ENCODE measurements at places on chromosomes 6 and 20.
A peak's percentile ranks its signal among the peaks of the same experiment; 100 is the strongest.

GRCh38 chr6:78199044-78199443 lies 546.2 kb downstream of the MEI4 start:
- no peak for DNase-seq

GRCh38 chr6:43129434-43130194 lies 41.5 kb upstream of the SRF start:
- DNase-seq, result no peak

DNA sequence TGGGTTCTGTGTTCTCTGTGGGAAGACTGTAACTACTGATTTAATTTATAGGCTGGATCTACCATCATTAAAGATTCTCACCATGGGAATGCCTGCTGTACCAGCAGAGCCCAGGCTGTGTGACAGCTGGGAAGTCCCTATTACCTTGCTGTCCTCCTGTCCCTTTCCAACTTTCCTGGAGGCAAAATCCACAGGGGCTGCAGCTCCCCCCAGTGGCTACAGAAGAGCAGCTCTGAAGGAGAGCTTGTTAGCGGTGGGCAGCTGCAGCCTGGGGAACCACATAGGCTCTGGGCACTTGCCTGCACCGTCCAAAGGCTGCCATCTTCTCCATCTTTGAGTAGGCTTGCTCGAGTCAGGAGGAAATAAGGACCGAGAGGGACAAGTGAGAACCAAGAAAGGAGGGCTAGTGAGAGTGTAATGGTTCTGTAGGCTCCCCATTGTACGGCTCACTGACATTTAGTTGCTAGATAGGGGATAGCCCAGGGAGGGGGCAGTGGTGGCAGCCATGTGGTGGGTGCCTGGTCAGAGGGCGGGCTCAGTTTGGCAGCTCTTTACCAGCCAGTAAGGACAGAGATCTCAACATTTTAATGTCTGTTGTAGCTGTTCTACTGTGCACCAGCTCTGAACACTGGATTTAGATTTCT lies 155.1 kb upstream of the MLIP start:
- peak; percentile 14 for DNase-seq

DNA sequence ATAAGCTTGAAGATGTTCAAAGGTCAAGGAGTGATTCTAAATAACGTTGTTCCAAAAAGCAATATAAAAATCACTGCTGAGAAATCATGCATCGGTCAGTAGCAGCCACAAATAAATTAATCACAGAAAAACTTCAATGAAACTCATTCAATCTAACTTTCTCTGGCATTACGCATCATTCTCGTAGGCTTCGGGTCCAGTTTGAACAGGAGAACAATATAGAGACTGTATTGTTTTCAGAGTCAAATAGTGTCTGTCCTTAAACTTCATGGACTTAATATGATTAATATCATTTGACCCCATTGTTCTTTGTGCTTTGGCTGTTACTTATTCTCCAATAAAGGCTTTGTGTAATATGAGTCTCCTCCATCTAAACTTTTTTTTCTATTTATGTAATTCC lies 200.4 kb downstream of the C6orf118 start:
- no peak for DNase-seq

DNA sequence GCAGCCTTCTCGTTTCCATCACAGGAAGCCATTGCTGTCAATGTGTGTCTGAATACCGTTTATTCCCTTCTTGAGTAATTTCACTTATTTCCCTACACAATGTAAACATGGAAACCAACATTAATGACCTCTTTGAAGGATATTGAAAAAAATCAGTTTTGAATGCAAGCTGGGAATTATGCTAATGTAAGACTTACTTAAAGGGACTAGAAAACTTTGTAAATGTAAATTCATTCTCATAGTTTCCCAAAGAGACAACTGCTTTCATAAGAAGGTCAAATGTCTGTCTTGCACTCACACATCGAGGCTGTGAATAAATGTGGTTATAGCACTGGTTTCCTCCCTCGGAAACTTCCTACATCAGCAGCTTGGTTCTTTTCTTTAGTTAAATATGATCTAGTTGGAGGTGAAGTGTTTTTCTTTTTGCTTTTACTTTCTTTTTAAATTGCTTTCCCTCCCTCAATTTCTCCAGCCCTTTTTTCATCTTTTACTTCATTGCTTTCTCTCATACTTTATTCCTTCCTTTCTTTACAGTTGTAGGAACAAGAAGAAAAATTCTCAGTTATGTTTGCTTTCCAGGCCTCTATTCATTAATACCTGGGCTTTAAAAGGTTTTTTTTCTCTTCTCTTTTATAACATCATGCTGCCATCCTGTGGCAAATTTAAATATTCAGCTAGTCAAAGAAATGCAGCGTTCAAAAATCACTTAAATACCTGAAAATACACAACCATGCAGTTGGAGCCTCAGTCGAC lies 108.3 kb downstream of the TNFAIP3 start:
- no peak for DNase-seq

DNA sequence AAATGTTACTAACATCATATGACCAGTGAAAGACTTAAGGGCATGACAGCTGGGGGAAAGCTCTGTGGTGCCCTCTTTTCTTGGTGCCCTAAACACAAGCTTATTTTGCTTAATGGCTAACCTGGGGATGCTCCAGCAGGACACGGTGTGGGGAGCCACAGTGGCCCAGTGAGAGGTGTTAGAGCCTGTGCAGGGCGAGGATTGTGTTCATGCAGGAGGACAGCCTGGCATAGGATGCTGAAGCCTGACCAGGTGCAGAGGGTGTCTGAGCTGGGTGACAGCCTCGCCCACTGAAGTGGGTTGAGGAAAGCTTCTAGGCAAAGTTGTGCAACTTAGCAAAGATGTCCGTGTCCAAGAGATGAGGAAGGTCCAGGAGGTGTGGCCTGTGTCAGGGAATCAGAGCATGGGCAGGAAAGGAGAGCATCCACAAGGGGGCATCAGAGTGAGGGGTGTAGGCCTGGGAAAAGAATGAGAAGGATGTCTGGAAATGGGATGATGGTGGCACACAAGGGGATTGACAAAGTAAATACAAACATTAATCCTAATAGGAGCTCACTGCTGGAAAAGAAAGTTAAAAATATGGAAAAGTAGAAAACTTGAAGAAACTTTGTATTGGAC lies 33.9 kb downstream of the SLC17A4 start:
- DNase-seq, result no peak

DNA sequence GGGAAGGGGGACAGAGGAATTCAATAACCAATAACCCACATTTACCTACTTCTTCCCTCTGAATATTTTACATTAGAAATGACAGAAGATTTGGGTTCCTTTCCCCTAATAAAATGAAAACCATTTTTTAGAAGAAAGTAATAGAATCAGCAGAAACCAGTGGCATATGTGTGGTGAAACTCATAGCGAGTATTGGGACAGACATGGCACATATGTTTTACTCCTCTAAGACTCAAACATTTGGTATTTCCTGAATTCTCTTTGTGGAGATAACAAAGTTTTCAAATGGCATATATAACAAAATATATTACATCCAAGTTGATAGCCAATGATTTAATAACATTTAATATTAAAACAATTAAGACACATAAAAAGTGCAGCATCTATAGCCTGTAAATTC lies 12.9 kb upstream of the BEND3 start:
- DNase-seq, result no peak

DNA sequence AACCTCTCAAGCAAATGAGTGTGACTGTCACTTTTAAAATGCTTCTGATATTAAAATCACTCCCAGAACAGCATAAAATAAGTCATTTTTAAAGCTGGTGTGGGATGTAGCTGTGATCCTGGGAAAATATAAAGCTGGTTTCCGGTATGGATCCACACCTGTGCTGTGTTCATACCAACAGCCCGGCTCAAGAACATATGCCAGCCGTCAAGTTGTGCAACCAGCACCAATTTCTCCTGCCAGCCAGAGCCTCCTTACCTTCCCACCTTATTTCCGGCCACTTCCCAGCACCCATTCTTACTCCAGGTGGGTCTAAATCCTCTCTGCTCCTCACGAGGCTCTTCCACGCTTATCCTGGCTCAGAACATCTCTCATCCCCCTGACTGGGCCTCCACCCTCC lies 50.9 kb upstream of the RPS6KA2 start:
- no peak for DNase-seq

DNA sequence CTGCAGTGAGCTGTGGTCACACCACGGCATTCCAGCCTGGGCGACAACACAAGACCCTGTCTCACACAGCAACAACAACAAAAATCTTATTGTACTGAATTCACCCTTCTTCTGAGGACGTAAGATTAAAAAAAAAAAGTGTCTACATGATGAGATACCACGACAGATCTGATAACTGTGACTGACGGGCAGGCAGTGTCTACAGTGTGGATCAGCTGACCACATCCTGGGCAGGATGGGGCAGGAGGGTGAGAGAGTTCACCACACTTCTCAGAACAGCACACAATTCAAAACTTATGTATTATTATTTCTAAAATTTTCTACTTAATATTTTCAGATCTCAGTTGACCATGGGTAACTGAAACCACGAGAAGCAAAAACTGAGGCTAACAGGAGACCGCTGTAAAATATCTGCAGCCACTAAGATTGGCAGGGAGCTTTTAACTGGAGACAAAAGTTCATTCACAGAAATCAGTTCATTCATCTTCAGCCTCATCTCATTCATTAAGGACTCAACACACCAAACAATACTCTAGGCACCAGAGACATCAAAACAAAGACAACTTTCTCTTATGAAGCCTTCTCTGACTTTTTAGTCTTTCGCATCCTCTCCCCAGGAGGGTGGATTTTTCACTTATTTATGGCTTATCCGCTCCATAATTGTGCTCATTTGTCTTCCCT lies 15.7 kb upstream of the NHSL1 start:
- no peak for DNase-seq

- DNase-seq, result no peak
These were observed 11.8 kb downstream of the BAG6 start for GRCh38 chr6:31640612-31641011.

GRCh38 chr6:16651871-16652270 lies 109.4 kb downstream of the ATXN1 start:
- DNase-seq, result peak; percentile 78

- no peak for DNase-seq
These were observed 95.5 kb downstream of the SNAP91 start for GRCh38 chr6:83613378-83613777.

DNA sequence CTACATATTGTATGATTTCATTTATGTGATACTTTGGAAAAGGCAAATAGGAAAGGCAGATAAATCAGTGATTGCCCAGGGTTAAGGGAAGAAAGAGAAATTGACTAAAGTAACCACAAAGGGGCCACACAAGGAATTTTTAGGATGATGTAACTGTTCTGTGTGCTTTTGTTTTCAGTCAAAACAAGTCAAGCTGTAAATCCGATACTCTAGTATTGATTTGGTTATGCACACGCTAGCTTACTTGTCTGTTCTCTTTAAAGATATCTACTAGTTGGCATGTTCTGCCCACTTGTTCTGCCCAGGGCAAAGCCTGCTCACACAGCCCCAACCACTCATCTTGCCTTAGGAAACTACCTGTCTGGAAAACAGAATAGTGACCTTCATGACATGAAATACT lies 6.4 kb downstream of the FBXL4 start:
- no peak for DNase-seq

- no peak for DNase-seq
These were observed 228.2 kb upstream of the SUPT3H start for GRCh38 chr6:45605971-45606370.

- DNase-seq, result peak; percentile 90
These were observed 79.4 kb downstream of the GFOD1 start for GRCh38 chr6:13407709-13408695.

DNA sequence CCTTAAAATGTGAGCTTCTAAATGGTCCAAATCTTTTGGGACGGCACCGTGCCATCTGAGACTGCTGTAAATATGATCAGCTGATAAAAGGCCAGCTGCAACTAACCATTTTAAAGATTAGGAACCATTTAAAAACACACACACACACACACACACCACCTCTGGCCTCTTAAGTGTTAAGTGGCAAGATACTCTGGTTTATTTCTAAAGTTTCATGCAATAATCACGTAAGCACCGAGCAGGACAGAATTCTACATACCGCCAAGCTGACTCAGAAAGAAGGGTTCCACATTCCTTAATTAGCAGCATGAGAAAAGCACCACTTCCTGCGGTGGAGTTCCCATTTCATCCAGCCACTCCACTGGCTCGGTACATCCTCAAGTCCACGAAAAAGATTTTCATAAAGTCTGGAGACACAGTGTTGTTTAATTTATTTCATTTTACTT lies 17.8 kb upstream of the ZNF217 start:
- no peak for DNase-seq

GRCh38 chr6:167898673-167899311 lies 72.1 kb downstream of the AFDN start:
- DNase-seq, result no peak

GRCh38 chr6:148382861-148383260 lies 40.2 kb downstream of the SASH1 start:
- DNase-seq, result no peak

DNA sequence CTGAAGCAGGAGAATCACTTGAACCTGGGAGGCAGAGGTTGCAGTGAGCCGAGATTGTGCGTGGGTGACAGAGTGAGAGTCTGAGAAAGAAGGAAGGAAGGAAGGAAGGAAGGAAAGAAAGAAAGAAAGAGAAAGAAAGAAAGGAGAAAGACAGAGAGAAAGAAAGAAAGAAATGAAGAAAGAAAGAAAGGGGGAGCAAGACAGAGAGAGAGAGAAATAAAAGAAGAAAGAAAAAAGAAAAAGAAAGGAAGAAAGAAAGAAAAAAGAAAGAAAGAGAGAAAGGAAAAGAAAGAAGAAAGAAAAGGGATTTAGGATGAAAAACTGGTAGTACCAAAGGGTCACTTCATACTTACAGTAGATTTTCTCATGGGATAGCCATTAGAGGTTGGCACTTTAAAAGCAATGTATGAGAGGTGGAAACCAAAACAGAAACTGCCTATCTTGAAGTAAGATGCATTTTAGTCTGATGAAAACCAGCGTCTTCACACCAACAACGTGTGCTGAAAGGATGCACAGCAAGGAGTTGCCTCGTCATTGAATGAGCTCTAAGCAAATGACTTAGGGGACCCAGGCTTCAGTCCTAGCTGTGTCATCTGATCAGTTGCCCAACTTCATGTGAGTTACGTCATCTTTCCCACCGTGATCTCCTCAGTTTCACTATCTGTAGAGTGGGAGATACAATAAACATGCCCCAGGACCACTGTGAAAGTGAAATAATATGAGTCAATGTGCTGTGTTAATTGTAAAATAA lies 133.9 kb upstream of the NEDD9 start:
- DNase-seq, result no peak

GRCh38 chr6:77466451-77467437 lies 3.5 kb upstream of the HTR1B start:
- DNase-seq, result peak; percentile 68

DNA sequence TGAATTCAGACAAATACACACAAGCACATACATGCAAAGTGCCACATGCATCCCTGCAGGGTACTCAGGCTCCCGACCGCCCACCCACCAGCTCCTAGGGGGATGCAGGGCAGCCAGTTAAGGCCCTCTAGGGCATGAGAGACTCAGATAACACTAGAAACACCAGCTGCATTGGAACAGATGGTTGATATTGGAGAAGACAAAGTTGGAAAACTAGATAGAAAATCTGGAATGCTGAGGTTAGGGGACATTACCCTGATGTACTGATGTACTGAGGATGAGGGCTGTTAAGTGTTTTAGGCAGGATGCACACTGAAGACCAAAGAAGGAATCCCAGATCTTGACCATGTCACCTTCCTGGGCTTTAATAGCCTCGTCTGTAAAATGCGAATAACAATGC lies 134.6 kb upstream of the ECI2 start:
- DNase-seq, result no peak
